Renal cortex interstitium (tissue), 15 donors: ENCODE measurements at places on chromosomes 12 and 14.

DNA sequence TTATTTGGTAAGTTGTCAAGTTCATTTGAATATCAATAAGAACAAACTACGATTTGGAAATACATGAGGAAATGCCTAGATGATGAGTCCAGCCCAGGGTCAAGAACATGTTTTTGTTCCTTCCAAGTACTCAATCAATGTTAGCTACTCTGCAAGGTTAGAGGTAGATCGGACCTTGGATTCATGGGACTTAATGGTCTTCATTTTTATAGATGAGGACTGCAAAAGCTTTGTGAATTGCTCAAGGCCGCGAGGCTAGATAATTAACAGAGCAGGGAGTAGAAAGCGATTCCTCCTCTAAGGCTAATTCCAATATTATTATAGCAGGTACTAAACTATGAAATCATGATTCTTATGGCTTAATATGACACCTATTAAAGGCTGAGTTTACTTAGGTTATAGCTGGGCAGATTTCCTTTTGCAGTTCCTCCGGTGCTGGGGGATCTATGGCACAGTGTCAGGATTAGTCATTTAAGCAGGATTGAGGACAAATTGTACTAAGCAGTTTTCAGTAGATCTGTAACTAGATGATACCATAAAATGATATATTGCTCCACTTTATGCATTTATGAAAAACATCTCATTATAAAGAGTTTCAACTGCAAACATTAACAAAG is 19.8 kb downstream of the NR1H4 start:
- DNase-seq: no peak

- no peak for DNase-seq
These were observed 11.1 kb downstream of the RITA1 start for GRCh38 chr12:113196582-113196981.

DNA sequence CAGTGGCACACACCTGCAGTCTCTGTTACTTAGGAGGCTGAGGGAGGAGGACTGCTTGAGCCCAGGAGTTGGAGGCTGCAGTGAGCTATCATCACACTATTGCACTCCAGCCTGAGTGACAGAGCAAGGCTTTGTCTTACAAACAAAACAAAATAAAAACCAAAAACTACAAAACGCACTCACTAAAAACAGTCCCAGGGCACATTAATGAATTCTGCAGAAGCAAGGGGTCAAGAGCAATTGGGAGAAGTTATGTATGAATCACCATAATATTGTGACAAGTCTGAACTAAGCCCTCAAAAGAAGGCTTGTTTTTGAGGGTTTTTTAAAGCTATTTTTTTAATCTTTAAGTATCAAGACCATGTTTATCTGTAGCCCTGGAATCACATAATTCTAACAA is 201.1 kb downstream of the MED13L start:
- DNase-seq: no peak

- no peak for DNase-seq
These were observed 30.3 kb downstream of the SCN8A start for GRCh38 chr12:51621156-51621922.

DNA sequence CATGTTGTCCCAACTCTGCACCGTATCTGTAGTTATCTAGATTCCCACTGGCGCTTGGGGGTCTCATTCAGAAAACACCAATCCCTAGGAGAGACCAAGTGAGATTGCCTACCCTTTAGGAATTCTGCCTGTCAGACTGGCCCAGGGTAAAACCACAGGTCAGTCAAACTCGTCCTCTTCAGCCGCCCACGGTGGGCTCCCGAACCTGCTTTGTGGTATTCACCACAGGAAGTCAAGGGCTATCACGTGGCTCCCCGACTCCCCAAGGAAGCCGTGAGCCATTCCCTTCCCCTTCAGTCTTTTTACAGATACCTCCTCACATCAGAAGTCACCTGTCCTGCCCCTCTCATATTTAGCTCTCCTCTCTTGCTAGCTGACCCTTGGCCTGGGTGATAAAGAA is 159.9 kb downstream of the EGLN3 start:
- DNase-seq: no peak

DNA sequence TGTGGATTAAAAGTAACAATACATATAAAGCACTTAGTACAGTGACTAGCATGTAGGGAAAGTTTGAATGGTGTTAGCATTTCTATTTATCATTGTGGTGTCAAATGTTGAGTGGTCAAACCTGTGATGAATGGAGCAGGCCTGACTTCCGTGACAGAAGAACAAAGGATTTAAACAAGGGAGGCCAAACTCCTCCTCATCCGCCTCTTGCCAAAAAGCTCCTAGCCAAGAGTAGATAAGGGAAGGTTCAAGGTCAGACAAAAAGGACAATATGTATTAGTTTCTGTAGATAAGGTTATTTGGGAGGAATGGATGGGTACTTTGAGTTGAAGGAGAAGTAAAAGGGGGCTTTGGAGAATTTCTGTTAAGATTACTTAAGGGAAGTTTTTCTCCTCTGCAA is 6.5 kb downstream of the RNASE7 start:
- no peak for DNase-seq

- no peak for DNase-seq
These were observed 26.9 kb upstream of the GCH1 start for GRCh38 chr14:54929556-54929955.

- DNase-seq: no peak
These were observed 30.7 kb upstream of the STXBP6 start for GRCh38 chr14:25080682-25081081.

DNA sequence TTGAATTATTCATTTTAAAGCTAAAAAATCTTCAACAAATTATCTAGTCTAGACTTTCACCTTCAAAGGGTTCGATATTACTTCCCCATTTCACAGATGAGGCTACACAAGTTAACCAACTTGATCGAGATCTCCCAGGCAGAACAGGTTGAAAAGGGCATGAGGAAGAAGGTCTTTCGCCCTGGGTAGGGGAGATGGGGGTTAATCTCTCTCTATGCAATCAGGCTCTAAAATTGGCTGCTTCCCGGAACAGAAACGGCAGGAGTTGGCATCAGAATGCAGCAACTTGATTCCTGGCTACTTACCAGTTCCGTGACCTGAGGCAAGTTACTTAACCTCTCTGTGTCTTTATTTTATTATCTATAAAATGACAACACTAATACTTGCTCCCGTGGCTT is 2.4 kb upstream of the CISTR start:
- no peak for DNase-seq

DNA sequence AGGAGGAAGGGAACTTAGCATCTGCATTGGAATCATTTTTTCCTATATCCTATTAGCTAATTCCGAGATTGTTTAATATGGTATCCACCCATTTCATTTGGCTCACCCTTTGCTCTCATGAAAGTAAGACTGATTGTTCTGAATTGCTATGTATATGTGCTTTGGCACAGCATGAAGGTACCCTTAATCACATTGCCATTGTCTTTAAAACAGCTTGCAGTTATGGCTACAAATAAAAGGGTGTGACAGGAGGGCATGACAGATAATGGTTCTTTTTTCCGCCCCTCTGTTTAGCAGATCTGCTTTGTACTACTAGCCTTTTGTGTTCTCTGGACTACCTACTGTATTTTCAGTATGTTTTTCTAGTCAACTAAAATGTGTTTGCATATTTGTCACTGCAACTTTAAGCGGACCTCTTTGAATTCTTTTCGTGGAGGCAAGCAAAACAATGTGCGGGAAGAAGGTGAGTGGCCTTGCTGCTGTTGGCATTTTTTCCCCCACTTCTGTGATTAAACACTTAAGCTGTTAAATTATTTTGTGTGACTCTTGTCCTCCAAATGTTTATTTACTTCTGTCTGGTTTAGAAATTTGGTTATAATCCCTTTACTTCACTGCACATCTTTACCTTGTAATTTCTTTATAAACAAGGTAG is 35.8 kb downstream of the FBXO34 start:
- no peak for DNase-seq

DNA sequence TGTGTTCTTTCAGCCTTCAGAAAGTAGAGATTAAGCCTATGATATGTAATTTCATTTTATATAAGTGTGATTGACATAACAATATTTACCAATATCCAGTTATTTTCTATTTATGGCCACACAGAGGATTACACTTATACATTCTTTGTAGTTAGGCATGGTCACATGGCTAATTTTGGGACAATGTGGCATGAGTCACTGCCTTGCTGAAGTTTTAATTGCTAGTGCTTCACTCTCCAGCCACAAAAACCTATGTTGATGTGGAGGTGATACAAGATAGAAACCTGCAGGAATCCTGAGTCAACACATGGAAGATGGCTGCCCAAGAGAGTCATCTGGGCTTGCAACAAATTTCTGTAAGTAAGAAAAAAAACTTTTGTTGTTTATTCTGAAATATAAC is 17.0 kb downstream of the CLEC14A start:
- no peak for DNase-seq
